ENCODE measurements at places on chromosomes 5 and 9.

GRCh38 chr9:106286249-106286648 lies 576.7 kb upstream of the ZNF462 start:
- no peak for DNase-seq

DNA sequence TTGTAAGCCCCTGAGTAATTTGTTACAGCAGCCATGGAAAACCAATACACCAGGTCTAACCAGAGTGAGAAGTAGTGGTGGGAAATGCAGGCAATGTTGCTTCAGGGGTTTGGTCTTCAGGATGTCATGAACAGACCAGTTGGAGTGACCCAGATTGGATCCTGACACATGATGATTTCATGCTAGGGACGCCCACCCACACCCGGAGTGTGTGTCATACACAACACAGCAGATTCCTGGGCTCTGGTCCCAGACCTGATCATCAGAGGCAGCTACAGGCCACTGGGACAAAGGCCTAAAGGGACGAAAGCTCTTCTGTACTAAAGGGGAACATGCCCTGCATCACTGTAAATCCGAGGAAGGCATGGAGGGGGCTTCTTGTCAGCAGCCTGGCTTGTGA lies 194.2 kb downstream of the NSG2 start:
- DNase-seq, result no peak

- no peak for DNase-seq
Observed at GRCh38 chr5:141560725-141561483, 57.9 kb downstream of the DIAPH1 start.

GRCh38 chr5:142437563-142437962 lies 112.7 kb upstream of the SPRY4 start:
- DNase-seq, result no peak

DNA sequence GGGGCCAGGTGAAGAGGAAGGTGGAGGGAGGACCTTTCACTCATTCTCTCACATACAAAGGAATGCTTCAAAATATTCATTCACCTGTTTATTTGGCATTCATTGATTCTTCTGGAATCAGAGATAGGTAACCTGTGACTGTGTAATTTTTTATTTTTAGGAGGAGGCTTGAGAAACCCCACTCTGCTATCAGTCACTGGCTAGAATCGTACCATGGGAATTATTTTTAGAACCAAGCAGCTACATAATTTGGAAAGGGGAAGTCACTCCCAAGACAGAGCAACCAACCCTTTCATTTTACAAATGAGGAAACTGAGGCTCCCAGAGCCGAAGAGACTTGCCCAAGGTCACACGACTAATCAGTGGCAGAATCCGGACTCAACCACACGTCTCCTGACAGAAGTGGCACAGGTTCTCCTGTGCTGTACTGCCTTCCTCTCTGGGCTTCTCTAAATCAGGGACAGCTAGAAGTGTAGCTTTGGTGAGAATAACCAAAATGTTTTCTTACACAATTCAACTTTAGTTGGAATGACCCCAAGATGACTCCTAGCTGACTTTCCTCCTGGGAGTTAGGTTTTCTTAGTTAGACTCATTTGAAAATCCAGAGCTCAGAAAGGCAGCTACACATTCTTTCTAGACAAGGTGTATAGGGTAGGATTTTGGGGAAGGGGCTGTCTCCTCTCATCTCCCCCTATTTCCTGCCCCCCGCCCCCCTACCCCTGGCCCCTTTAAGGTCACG lies 264.3 kb upstream of the PANK3 start:
- DNase-seq, result no peak

GRCh38 chr5:964821-965220 lies 43.8 kb upstream of the NKD2 start:
- DNase-seq, result peak; percentile 53

- no peak for DNase-seq
Observed at GRCh38 chr9:116468793-116469527, 218.1 kb upstream of the TRIM32 start.

DNA sequence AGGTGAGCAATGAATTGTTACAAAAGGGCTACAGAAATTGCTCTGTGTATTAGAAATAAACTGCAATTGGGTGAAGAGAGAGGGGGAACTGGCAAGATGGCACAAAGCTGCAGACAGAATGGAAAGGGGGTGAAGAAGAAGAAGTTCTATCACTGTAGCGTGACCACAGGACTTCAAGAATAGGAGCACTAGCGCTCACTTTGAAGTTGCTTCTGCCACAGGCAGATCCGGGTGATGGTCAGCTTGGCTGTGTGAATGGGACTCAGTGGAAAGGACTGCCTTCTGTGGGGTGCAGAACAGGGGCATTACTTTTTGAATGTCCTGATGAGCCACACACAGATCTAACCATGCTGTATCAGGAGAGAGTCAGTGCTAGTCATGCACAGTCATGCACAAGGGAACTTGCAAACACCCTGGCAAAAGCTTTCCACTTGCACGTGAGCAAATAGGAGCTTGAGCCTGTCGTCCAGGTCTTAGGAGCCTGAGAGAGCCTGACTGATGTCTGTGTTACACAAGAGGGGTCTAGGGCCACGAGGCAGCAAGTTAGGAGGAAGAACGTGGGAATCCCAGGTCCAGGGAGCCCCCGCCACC lies 16.3 kb downstream of the IL5 start:
- DNase-seq, result no peak

- no peak for DNase-seq
Observed at GRCh38 chr5:154206311-154206710, 15.8 kb downstream of the GALNT10 start.

DNA sequence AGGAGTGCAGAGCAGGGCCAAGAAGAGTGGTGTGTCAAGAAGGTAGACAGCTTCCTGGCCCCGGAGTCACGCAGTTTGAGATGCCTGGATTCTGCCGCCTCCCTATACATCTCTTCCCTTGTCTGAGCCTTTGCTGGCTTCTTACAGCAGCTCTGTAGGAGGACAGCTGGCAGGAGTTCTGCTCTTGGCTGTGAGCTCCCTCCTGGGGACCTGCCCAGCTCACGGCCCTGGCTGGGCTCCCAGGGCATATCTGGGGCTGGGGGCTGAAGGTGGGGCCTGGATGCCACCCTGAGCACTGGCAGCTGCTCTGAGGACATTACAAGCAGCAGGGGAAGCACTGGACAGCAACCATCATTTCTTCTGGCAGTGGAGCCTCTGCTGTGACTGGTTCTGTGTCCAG lies 786 bp upstream of the TSSK1B start:
- DNase-seq, result no peak

GRCh38 chr9:33785914-33786313 lies 9.4 kb upstream of the PRSS3 start:
- DNase-seq, result no peak

- no peak for DNase-seq
Observed at GRCh38 chr5:96973532-96974401, 37.9 kb downstream of the LNPEP start.

All from activated CD8-positive, alpha-beta memory T cell treated with anti-CD3 and anti-CD28 coated beads for 24 hours (primary cell).